ENCODE measurements at places on chromosomes 2 and 18.
A peak's percentile ranks its signal among the peaks of the same experiment; 100 is the strongest.

DNA sequence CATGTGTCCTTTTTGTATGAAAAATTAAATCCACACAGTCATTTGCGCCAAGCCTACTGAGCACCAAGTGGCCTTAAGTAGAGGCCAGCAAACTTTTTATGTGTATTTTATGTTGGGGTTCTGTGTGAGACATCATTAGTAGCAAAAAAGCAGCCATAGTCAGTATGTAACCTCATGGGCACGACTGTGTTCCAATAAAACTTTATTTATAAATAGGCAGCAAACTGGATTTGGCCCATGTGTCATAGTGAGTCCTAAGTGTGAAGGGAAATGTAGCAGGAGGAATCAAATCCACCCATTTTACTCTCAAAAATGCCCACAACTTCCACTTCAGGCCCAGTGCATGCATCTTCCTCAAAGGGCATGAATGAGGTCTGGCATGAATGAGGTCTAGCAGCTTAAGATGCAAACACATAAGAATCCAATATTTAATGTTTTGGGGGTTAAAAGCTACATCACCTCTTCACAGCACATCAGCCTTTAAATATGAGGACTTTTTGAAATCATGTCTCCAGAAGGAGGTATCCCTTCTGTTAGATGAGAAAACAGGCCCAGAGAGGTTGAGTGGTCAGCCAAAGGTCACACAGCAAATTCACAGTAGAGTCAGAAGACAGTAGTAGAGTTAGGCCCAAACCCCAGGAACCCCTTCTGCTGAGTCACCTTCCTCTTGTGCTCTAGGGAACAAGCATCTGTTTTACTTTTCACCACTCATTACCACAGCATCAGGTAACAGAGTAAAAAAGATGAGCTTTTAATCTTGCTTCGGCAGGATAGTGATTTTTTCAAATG is 45.6 kb downstream of the MREG start:
- no peak for DNase-seq

DNA sequence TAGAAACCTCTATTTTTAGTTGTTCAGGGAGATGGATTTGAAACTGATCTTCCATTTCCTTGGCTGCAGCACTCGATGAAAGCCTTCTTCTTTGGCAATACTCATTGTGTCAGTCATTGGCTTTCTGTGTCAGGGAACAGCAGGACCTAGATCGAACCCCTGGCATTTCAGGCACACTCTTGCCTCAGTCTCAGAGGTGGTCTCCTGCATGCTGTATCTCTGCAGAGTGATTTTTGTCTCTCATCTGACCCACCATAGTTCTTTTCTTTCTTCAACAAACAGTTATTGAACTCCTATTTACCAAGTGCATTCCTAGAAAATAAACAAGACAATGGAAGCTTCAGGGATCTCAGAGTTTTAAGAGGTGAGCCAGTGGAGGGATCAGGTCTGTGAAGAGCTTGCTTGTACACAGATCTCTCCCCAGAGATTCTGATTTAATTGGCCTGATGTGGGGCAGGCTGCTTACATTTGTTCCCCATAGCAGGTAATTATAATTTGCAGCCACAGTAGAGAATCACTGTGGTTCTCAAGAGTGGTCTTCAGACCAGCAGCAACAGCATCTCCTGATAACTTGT is 473.1 kb upstream of the TCF4 start:
- no peak for DNase-seq

DNA sequence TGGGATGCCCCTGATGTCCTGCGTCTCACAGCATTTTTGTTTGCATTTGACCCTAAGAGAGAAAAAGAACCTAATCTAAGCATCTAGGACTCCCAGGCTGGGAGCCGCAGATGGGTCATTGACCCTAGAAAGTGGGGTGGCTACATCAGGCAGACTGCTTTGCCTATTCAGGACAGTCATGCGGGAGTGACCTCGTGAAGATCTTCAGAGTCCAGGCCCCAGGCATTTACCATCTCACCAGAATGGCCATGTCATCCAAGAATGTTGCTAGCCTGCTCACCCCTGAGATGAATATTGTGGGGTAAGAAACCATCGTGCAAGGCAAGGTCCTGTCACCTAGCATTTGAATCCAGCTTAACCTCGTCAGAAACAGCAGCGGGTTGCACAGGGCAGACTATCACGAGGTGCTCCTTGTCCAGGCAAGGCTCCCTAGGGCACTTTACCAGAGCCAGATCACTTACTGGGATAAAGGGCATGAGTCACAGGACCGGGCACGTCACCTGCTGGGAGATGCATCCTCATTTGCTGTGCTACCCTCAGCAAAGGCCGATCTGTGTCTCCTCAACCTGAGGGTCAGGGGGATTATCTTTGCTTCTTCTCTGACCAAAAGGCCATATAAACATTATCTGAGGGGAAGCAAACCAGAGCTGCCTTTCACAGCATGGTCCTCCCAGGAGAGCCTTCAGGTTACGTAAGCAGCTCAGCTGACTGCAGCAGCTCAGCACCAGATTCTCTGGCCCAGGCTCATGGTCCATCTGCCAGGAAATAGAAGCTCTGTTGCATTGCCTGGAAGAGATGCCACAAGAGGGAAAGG is 162.3 kb downstream of the ACKR3 start:
- DNase-seq, result no peak

DNA sequence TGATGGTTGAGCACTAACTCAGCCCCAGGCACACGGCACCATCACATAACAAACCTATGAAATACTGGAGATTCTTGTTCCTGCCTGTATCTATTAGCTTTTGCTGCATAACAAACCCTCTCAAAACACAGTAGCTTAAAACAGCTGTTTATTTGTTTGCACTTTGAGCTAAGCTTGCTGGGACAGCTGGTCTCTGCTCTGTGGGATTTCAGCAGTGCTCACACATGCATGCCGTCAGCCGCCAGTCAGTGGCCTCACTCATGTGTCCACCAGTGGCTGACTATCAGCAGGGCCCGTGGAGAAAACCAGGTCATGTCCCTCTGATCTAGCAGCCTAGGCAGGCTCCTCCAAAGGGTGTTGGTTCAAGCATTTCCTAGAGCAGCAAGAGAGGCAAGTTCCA is 52.8 kb upstream of the RAB12 start:
- no peak for DNase-seq

DNA sequence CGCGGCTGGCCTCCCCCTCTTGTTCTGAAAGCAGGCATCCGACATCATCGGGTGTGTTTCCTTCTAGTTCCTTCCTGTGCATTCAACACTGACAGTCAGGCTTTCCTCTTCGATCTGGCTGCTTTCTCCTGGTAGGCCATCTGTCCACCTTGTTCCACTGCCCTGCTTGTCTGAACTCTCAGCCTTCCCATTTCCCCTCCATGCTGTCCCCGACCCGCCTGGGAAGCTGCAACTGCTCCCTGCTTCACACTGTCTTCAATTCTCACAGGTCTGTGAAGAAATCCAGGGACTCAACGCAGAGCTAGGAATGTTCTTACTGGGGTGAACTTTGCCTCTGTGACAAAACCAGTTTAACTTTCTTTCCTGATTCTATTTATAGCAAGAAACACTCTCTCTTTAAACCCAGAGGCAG is 43.0 kb downstream of the KIF3C start:
- DNase-seq, result no peak

DNA sequence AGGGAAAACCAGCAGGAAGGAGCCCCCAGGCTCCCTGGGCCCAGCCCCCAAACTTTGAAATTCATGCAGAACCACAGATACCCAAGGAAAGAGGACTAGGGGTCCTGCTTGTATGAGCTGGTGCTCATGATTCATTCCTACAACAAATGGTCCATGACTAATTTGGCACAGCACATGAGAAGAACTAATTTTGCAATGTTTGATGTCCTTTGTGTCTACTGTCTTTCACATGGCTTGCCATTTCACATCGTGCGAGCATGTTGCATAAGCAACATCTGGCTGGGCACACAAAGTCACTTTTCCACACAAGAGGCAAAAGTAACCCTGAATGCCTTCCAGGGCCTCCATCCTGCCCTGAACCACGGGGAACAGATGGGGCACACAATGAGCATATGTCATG is 149.6 kb upstream of the APCDD1 start:
- no peak for DNase-seq

GRCh38 chr18:79834834-79835233 is 37.1 kb downstream of the KCNG2 start:
- DNase-seq, result no peak

DNA sequence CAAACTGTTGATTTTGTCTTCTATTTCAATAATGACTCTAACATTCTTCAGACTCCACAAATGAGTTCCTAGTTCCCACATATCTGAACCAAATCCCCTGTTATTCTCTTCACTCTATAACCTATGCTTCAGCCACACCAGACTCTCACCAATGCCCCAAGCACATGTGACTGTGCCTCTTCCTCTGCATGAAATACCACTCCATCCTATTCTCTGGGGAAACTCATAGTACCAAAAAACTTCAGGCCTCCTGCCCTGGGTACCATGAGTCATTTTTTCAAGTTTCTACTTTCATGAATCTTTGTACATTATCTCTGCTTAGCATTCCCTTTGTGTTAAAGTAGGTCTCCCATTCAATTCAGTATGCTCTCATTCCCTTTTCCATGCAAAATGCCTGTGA is 353.2 kb downstream of the ZEB2 start:
- DNase-seq, result no peak

DNA sequence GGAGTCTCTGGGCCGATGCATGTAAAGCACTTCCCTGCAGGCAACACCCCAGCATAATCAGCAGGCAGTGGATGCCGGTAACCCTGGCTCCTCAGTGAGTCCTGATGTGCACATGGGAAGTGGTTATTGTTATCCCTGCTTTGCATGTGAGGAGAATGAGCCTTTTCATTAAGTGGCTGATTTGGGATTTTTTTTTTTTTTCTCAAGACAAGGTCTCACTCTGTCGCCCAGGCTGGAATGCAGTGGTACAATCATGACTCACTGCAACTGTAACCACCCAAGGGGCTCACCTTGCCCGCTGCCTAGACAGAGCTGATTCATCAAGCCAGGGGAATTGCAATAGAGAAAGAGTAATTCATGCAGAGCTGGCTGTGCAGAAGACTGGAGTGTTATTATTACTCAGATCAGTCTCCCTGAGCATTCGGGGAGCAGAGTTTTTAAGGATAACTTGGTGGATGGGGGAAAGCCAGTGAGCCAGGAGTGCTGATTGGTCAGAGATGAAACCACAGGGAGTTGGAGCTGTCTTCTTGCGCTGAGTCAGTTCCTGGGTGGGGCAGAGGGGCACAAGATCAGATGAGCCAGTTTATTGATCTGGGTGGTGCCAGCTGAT is 95.4 kb downstream of the SOCS6 start:
- peak; percentile 54 for DNase-seq

GRCh38 chr2:126761256-126761980 is 105.5 kb downstream of the GYPC start:
- DNase-seq, result no peak

DNA sequence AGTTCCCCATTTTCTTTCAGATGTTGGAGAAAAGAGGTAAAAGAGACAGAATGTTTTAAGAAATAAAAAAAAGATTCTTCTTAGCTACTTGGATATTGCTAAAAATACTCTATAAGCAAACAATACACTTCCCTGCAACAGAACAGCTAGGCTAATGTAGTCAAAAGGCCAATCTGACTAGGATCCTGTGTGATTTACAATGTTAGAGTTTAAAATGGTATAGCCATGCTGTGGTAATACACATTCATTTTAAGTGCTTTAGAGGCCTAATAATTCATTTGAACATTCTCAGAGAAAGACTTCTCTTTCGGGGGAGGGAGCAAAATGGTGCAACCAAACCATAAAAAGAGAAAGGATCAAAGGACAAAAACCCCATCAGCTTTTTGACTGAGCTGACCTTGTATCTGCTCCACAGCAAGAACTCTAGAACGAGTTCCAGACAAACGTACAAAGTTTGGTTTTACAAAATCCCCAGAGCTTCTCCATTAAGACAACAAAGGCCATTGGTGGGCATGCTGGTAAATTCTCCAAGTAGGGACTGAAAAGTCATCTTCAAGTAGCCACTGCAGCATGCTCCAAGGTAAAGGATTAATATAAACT is 200.2 kb downstream of the STK39 start:
- DNase-seq, result no peak

GRCh38 chr2:88283886-88284592 is 113.9 kb downstream of the THNSL2 start:
- no peak for DNase-seq

DNA sequence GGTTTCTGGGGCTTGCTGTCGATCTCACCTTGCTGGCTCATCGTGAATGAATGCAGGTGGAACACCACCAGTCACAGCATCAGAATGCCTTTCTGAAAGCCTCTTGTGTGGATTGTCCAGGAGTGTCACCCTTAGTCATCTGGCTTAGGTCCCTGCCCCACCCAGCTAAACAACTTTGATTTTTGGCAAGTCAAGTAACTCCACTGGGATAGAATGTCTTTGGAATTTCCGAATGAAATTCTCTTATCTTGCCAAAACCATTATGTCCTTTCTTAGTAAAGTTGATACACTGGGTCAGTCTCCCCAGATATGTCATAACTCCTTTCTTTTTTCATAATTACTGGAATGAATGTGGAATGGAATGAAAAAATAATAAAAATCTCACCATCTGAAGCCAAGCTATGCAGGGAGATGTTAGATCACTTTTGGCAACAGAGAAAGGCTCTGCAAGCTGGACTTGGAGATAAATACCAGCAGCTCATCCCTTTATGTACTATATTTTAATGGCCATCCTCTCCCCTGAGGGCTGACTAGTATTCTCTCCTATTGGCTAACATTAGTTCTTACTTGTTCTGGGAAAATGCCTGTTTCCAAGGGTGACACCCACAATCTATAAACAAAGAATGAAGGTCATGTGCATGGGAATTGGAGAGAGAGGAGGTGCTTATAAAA is 35.4 kb downstream of the INSIG2 start:
- no peak for DNase-seq

GRCh38 chr2:163692611-163693482 is 43.0 kb downstream of the FIGN start:
- no peak for DNase-seq

GRCh38 chr2:6780765-6781274 is 84.9 kb downstream of the CMPK2 start:
- DNase-seq, result no peak

DNA sequence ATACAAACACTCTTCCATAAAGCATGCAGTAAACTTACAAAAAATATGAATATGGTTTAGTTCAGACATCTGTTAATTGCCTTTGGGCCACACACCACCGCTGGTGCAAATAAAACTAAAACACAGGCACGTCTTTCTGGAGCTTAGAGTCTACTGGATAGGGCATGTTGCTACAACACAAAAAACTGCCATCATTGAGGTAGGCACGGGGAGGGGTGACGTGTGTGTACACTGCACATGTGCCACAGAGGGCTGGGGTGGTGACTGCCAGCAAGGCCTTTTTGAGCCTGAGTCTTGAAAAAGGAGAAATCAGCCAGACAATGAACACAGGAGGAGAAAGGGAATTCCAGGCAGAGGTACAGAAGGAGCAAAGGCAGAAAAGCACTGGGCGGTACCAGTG is 5.1 kb downstream of the SERPINE2 start:
- DNase-seq, result no peak

DNA sequence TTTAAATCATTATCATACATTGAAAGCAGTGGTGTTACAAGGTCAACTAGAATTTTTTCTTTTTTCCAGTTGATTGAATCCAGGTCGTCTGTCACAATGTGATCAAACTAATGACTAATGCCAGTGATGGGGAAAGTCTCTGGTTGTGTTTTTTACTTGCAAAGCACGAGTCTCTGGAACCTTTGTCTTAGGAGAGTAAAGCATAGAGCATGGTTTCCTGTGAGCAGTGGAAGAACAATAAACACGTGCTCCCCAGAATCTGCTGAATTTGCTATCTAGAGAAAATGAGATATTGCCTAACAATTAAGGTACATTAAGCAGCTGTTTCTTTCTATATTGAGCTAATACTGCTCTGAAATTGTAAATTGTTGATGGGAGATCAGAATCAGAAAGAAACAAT is 1332.4 kb upstream of the TMEFF2 start:
- DNase-seq, result no peak
